ENCODE measurements at places on chromosomes 5 and 9. TPM values are rescaled to one million over a fixed set of nuclear protein-coding genes. Genes with fewer than 3 reads are reported as not detected.

Gene CWC27
- total RNA-seq = 10.6 TPM

GRCh38 chr9:124440786-124441185 is 9.5 kb upstream of the ADGRD2 start:
- no peak for DNase-seq

DNA sequence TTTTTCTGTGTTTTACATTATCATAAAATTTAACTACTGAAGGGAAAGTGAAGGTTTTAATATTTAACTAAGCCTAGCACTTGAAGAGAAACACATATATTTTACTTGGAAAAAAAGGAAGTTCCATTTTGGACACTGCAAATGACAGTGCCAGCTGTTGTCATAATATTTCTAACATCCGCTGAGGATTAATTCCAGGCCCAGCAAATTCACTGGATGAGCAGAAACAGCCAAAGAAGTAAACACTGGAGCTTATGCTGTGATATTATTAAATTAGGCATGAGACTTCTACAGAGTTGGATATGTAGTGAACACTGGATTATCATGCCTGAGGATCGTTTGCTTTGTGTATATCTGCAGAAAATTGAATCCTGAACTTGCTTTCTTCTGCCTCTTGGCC is 67.6 kb downstream of the GHR start:
- no peak for DNase-seq

- no peak for DNase-seq
Measured at GRCh38 chr9:132309056-132309455, 45.7 kb downstream of the SETX start.

Gene ADAMTS19
- total RNA-seq = 0.29 TPM

DNA sequence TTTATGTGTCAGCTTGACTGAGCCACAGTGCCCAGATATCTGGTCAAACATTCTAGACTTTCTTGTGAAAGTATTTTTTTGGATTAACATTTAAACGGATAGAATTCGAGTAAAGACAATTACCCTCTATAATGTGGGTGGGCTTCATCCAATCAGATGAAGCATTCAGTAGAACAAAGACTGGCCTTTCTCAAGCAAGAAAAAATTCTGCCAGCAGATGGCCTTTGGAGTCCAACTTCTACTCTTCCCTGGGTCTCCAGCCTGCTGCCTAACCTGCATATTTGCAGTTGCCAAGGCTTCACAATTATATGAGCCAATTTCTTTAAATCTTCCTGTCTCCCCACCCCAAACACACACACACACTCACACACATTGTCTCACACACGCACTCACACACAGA is 86.4 kb downstream of the MED10 start:
- DNase-seq = no peak

DNA sequence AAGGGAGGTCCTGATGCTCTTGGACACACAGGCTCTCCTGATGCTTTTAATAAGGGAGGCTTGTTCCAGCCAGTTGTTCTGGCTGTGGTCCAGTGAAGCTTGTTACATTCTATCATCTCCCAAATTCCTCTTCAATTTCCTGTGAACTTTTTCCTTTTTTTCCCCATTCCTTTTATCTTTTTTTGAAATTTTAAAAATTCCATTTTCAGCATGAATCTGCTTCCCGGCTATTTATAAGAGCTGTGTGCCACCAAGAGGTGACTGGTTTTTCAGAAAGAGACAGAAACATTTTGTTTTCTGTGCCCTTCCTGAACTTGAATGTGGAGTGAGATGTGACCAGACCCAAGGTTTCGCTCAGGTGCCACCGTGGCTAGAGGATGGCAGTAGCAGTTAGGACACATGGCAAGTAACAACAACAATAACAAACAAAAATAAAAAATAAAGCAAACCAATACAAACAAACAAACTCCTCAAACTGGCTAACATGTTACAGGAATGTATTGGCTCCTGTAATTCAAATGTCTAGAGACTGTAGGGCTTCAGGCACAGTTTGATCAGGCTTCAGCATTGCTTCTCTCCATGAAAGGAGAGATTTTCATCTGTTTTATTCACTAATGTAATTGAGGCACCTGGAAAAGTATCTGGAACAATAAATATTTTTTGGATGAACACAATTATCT is 121.1 kb downstream of the BOD1 start:
- no peak for DNase-seq

DNA sequence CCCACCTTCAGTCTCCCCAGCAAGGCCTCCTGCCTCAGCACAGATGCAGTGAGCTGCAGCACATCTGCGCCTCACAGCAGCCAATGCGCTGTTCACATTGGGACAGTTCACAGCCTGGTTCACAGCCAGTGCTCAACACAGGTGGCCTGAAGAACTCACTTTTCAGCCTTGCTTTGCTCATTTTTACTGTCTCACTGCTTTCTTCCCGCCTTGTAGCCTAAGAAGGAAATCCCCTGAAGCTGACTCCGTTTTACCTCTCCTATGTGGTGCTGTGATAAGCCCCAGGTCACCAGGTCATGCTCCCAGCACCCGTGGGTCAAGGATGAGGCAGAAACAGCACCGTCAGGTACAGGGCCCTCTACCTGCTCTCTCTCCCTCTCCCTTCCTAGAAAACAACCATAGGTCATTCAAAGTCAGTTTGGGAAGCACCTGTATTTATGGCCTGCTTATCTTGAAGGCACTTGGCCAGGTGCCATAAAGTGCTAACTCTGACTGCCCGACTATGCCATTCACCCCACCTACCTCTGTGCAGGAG is 1.1 kb downstream of the GCNT4 start:
- DNase-seq = no peak

Gene OTP
- total RNA-seq = not detected

Gene KLF4
- 165 TPM for total RNA-seq

Gene ENTPD2
- total RNA-seq = 6.7 TPM

Gene AK3
- 123 TPM for total RNA-seq

- no peak for DNase-seq
Measured at GRCh38 chr9:98860871-98861293, 53.4 kb downstream of the GALNT12 start.

Gene PPP1R26
- 18.1 TPM for total RNA-seq

- peak; percentile 60 for DNase-seq
Measured at GRCh38 chr9:127898433-127899127, 823 bp downstream of the ST6GALNAC6 start.

GRCh38 chr9:131502781-131503625 is at the start of gene POMT1:
Gene POMT1 (plus strand): TSS chr9:131502918. CDS start chr9:131504219, 1,301 bp downstream.
- DNase-seq = peak; percentile 76

Gene SPACA9
- total RNA-seq = 5.0 TPM

Gene SLCO6A1
- total RNA-seq = not detected

DNA sequence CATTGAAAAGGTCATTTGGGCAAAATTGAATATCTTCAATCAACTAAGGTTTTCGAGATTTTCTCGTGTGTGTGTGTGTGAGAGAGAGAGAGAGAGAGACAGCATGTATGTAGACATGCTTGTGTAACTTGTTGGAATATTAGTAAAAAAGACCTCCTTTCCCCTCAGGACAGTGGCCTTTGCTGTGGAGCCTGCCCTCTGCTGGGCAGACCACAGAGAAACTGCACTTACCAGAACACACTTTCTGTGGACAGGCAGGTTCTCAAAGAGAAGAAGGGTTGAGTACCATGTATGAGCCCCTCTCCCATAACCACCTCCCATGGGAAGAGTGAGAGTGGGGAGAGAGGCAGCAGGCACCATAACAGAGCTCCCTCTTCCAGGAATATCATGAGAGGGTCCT is 45.6 kb downstream of the CFAP90 start:
- no peak for DNase-seq

Gene C8G
- total RNA-seq = not detected

Gene LECT2
- not detected for total RNA-seq

GRCh38 chr9:70218767-70219166 is 40.0 kb upstream of the SMC5 start:
- no peak for DNase-seq

Gene FBP1
- total RNA-seq = 33.4 TPM

- no peak for DNase-seq
Measured at GRCh38 chr5:128158342-128158741, 74.8 kb downstream of the SLC12A2 start.

GRCh38 chr9:130433947-130434262 is 10.9 kb upstream of the ASS1 start:
- no peak for DNase-seq

DNA sequence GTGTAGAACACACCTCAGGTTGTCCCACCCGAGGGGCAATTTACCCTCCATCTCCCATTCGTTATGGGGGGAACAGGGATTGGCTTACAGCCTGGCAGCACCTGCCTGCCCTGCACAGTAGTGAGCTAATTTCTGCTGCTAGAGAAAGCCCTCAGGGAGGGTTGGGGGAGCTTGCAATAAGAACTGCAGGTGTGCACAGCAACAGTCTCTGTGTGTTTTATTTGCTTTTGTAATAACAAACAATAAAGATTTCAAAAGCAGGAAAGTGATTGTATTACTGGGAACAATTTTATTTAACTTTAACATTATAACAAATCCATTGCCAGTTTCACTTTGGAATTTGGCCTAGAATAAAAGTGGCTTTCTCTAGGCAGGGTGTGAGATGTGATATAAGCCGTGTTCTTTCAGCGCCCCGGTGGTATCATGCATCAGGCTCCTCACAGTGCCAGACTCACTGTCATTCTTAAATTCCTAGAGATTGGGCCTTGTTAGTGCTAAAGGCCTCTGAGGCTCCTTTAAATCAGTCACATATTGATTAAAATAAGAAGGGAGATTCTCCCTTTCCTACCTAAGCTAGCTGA is 81.1 kb downstream of the RMI1 start:
- DNase-seq = no peak

- no peak for DNase-seq
Measured at GRCh38 chr5:124157320-124157719, 589.1 kb downstream of the ZNF608 start.

GRCh38 chr9:98031169-98031568 is 25.4 kb upstream of the NANS start:
- DNase-seq = no peak

Gene SOHLH1
- total RNA-seq = not detected

Gene PAPPA
- total RNA-seq = 2.6 TPM

GRCh38 chr9:138112090-138112748 is 234.6 kb downstream of the CACNA1B start:
- DNase-seq = no peak
